ENCODE measurements at places on chromosomes 6 and 20.

GRCh38 chr6:3540253-3540820 is 83.5 kb upstream of the SLC22A23 start:
- DNase-seq = no peak

DNA sequence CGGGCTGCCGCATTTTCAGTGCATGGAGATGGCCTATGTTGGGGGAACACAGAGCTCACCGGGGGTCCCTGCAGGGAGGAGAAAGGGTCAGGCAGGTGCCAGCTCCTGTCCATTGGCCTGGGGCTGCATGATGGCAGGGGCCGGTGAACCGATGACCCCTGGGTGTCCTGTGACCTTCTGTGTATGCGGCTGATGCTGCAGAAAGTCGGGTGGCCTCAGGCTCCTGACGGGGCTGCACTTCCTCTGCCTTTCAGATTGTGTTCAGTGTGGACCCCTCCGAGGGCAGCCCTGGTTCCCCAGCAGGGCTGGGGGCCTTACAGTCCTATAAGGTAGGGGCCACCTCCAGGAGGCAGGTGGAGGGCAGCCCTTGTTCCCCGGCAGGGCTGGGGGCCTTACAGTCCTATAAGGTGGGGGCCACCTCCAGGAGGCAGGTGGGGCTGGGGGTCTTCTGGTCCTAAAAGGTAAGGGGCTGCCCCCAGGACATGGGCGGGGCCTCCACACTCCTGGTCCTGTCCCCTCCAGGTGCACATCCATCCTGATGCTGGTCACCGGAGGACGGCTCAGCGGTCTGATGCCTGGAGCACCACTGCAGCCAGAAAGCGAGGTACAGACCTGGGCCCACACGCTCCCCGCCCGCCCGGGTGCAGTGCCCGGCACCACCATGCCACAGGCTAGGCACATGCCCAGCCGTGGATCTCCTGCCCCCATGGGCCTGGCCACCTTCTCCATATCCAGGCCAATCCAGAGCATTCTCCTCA is 11.0 kb upstream of the TNFRSF6B start:
- no peak for DNase-seq

DNA sequence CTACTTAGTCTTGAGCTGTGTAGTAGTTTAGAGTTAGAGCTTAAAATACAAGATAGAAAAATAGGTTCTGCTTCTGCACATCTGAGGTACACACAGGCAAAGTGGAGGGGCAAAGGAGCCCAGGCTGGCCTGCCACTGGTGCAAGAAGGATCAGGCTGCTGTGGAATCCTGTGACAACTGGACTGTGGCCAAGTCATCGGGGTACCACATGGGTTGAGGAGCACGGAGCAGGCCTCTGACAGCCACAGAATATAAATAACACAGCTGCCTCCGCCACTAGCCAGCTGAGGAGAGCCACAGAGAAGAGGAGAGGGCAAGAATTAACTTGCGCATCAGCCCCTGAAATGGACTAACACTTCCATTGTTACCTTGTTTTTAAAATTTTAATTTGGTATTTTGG is 206.0 kb upstream of the MARCKS start:
- DNase-seq = no peak

DNA sequence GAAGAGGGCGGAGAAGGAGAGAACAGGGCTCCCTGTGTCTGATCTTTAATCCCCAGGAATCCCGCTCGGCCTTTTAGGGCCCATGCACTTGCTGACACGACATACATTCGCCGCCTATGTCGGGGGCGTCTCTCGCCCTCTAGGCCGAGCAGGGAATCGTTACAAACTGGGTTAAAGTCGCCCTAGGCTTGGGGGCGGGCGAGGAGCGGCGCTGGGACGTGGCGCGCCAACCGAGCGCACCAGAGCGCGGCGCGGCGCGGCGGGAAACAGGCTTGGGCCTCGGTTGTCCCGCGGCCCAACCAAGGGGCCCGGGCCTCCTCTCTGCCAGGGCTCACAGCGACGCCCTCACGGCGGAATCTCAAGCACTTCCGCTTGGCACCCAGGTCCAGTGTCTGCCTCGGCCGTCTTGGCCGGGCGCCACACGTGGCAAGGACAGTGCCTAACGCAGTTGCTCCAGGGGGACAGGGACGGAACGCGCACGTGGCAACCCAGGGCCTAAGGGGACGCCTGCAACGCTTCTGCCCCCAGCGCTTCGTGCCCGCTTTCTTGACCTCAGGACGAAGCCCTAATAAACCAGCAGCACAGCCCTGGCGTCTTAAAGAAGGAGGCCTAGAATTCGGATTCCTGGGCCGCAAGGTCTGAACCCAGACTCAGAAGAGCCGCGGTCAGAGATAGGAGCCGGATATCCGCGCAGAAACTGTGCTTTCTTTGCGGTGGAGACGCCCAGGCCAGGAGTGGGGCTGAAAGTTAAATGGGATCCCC is 71.5 kb downstream of the NCR2 start:
- no peak for DNase-seq

DNA sequence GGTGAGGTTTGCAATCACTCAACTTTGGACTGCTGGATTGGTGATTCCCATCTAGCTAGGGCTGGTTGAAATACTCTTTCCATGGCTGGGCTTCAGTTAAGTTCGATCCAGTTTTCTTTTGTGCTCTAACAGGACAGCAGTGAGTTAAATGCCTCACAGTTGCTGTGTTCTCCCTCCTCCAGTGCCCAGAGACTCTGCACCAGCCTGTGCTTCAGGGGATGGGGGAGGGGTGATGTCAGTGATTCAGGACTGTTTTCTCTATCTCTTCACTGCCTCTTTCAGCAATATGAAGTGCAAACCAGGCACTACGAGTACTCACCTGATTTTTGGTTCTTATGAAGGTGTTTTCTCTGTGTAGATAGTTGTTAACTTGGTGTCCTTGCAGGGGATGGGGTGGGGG is 88.2 kb upstream of the FAM83B start:
- DNase-seq = no peak

GRCh38 chr20:38685853-38686473 is 38.3 kb upstream of the SLC32A1 start:
- DNase-seq = no peak

DNA sequence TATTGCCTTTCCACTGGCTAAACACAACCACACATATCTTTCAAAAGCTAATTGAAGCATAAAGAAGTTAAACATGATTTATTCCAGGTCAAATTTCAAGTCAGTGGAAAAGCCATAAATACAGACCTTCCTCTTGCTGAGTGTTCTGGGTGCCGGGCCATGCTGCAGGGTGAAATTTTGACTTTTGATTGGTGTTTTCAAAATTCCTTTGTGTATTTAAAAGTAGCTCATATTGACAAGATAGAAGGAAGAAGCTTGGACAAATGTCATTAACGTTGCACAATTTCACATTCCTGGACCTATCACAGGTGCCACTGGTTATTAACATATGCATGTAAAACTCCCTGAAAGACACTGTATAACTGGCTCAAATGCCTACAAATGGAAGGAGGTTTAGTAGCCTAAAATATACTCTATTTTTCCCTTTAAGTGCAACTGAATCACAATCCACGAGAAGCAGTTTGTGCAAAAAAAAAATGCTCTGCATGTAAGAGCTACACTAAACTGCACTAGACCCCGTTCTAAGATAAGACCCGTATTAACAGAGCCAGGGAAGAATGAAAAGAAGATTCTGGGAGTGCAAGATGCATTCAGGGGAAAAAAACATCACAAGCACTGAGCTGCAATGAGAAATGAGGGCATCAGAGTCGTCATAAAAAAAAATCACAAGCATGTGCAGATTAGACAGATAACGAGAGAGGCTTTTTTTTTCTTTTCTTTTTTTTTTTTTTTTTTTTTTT is 30.4 kb downstream of the ATXN1 start:
- DNase-seq = no peak

DNA sequence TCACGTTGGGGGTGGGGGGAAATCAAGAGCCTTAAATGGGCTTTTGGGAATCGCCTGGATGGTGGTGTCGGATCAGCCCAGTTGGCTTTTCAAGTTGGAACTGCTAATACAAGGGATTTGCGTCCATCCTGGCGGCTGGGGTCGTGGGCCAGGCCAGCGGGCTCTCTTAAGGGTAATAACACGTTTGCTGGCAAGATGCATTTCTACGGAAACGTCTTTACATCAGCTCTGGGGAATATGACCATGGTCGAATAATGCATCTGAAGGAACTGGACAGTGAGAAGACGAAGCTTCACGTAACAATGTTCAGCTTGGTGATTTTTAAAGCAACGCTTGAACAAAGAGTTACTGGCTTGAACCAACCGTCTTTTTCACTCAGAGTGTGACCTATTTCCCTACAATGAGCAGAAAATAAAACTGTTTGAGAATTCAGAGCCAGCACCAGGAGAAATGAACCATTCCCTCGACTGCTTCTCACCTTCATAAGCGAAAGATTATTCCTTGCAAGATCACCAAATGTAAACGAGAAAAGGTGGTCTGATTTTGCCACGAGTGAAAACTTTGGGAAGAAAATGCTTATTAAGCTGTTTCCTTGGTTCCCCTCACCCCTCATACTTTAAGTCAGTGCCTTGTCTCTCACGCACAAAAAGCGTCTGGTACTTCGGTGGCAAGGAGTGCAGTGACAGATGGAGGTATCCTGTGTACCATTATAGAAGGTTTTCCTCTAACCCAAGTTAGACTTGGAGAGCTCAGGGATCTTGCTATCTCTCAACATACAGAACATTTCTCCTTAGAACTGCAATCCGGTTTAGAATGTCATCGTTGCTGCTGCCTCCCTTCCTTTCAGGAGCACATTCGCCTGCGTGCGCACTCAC is 1.4 kb upstream of the MARCKS start:
- DNase-seq = no peak

DNA sequence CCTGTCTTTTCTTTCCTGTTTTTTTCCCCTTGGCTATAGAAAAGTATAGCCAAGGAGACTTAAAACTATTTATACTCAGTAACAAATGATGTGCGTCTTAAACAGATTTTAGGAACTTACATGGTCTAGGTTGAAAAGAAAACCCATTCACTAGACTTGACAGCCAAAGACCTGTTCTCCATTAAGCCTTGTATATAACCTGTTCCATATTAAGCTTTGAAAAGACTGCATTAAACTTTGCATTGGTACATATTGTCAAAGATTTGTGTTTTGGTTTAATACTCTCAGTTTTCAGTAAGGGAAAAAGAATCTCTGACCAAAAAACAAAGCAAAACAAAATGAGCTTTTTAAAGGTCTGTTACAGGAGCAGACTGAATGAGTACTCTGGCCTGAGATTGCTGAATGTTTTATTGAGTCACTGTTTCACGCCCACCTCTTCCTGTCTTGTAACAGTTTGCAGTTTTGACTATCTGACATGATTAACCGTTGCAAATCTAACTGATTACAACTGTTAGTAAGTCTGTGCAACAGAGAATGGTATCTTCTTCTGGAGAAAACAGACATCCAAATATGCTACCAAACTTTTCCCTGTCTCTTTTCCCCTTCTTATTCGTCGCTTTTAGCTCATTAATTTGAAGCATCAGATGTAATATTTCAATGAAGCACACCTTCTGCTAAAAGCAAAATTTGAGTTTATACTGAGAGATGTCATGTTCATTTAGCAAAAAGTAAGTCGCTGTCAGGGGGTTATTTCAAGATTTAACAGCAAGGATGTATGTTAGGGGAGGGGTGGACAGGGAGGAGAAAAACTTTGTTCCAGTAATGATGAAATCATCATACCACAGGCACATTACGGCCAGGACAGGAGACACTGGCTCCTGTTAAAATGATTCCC is 59.1 kb upstream of the SUPT3H start:
- DNase-seq = no peak

DNA sequence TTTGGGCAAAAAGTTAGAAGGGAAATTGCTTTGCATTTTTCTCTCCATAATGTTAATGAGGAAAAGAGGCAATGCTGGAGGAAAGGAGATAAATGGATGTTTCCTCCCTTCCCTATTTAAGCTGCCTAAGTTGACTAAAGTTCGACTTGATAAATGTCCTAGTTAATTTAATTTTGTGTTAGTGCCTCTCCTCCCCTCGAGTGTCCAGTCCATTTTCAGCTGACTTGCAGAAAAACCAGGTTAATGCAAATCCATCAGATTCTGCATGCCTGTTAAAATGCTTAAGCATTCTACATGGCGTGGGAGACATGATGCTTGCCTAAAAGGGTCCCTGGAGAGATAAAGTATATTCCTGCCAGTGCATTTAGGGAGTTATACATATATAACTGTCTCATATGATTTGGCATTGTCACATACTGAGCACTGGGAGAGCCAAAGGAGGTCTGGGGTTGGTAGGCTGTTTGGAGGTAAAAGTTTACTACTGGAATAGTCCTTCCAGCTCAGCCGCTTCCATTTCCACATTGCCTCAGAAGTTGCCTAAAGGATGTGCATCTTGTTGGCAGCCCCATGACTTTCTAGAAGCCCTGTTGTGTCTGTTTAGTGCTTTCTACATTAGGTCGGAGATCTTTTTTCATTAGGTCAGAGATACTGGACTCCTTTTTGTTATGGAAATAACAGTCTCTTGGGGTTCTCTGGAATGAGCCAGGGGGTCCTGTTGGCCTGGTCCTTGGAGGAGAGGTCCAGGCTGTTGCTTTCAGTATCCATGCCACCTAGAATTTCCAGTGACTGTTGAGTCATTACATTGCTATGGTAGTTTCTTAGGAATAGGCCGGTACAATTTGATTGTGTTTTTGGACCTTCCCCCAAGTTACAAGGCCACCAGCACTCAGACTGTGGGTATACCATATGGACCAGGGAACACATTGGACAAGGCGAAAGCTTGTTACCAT is 30.4 kb downstream of the JARID2 start:
- DNase-seq = no peak

- DNase-seq = no peak
Observed at GRCh38 chr6:134706806-134707205, 243.1 kb downstream of the ALDH8A1 start.

DNA sequence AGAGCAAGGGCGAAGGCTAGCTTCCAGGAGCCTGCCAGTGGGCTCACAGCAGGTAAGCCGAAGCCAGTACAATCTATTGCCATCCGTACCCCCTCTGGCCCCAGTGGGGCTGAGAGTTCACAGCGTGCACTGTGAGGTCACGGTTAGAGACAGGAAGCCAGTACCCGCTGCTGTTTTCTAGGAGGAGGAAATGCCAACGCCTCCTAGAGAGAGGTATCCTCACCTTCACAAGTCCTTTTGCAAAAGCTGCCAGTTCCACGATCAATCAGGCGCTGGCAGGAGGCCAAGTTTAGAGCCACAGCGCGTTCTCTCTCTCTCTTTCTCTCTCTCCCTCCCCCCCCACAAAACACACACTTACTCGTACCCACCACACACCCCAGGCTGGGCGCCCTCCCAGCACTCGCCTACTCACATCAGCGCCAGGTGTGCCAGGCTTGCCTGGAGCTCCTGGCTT is 22.5 kb downstream of the COL9A1 start:
- DNase-seq = no peak

DNA sequence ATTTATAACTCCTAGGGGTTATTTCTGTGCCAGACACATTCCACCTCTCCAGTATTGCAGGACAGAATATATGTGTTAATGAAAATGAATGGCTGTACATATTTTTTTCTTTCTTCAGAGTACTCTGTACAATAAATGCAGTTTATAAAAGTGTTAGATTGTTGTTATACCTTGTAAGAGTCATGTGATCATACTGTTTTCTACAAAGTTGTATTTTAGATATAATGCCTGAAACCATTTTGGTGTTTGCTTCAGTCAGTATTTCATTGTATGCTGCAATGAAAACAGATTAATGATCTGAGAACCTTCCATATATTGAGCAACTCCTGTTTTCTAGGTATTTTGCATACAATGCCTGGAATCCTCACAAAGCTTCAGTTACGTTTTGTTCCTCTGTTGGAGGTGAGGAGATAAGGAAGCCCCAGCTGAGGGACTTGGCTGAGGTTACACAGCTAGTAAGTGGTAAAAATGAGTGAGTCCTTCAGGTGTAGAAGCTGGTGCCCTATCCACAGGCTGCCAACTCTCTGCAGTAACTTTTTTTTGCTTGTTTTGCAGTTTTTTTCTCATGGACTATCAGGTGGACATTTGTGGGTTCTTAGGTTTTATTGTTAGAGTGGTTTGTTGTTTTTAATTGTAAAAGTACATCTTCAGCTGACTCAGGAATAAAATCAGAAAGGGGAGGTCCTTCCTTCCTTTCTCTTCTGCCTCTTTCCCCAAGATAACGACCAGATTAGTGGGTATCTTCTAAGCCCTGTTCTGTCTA is 11.6 kb downstream of the PDCD2 start:
- no peak for DNase-seq

Measured in stimulated activated CD8-positive, alpha-beta memory T cell treated with anti-CD3 and anti-CD28 coated beads, Interleukin-15, amount 100 ng/mL, for 4 hours (primary cell).